NCI-H1417 treated with DMSO at 0.1 percent for 48 hours (cell line): ENCODE measurements at places on chromosomes 13 and 19.

DNA sequence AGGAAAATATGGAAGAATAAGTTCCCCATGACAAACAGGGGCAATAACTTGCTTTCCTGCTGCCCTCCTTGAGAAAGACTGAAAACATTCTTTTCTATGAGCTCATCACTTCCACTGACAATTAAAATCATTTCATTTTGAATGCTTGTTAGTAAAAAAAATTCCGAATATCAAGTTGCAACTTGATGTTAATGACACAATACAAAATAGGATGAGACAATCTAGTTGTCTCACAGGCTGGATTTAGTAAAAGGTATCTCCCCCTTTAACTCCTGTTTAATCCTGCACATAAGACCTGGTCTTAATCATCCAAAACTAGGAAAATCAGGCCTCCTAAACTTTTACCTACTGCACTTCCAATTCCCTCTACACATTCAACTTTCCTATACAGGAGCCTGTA is 24.7 kb downstream of the IRS2 start:
- DNase-seq = no peak

DNA sequence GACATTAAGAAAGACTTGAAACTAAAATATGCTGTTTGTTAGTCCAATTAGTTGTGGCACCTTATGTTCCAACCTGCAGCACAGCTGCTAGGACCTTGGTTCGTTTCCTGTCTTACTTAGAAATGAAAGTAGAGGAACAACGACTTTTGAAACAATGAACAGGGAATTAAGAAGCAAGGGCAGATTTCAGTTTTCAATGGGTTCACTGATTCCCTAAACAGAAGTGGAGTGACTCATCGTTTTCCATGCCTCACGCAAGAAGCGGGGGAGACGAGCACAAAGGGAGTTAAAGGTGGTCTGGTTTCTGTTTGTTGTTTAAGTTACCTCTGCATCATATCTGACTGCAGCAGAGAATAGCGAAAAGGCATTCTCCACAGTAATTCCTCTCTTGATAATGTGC is 44.8 kb downstream of the PHF11 start:
- DNase-seq = no peak

- no peak for DNase-seq
Observed at GRCh38 chr13:66200555-66200954, 1029.6 kb downstream of the PCDH9 start.

- no peak for DNase-seq
Observed at GRCh38 chr19:45100201-45100600, 7.2 kb downstream of the PPP1R37 start.

DNA sequence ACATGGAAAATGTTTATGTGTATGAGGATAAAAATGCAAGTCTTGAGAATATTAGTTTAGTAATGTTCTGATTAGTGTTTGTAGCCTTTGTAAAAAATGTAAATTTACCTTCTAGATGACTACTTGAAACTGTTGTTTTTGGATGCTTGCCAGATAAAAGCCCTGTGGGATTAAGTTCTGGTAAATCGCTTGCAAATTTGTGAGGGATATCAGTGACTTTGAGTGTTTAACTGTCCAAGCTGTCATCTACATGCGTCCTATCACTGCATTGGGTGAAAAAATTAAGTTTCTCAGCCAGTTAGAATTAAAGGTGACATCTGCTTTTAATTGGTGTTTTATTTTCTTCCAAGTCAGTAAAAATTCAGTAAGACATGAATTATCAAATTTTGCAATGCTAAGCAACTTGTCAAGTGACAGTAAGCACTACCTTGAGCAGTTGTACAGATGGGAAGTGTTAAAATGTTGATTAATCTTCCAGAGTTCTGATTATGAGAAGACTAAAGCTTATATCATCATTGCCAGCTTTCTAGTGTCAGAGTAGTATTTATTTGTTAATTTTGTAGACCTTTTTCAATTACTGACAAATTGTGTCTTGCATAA is 88.0 kb downstream of the PCCA start:
- peak; percentile 25 for DNase-seq

DNA sequence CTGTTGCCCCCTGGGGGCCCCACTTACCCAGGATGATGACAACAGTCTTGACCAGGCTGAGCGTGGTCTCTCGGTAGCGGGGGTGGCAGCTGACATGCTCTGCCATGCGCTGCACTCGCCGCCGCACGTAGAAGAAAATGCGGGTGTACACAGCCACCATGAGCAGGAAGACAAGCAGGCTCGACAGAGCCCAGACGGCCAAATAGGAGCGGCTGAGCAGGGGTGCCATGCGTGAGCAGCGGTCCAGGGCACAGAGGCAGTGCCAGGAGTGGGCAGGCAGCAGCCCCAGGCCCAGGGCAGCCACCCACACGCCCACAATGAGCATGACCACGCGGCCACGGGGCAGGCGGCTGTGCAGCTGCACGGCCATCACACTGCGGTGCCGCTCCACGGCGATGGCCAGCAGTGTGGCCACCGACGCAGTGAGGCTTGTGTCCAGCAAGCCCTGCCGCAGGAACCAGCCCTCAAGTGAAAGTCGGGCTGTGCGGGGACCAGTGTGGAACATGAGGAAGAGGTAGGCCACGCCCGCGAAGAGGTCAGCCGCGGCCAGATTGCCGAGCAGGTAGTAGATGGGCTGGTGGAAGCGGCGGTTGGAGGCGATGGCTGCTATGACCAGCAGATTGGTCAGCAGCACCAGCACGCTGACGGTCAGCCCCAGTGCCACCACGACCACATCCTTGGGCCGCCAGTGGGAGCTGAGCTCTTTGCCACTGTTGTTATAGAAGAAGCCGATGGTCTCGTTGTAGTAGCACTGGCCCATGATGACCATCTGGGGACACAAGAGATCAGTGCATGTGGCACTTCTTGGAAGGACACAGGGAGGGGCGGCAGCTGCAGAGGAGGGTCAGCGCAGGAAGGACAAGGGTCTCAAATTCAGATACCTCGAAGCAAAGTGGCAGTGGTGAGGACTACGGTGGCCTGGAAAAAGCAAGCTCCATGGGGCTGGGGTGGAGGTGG is 1.2 kb downstream of the LPAR2 start:
- no peak for DNase-seq

DNA sequence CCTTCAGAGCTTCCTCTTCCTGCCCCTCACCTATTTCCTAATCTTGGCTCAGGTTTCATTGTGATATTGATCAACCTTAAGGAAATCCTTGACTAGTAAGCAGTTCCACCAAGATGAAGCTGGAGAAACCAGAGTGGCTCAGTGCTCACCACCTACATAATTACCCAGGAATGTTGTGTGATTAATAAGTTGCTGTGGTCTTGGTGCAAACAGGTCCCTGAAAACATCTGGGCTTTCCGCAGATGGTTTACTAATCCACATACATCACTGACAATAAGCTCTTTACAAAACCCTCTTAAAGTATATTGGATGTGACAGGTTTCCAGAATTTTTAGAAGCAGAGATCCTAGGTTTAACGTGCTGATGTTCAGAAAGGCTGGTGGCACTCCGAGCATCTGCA is 8.6 kb upstream of the SERP2 start:
- DNase-seq = no peak

GRCh38 chr13:33692531-33692930 is 125.4 kb upstream of the RFC3 start:
- DNase-seq = no peak
